ENCODE measurements at places on chromosomes 5 and 9.

GRCh38 chr9:88421348-88421747 lies 33.1 kb downstream of the SPIN1 start:
- DNase-seq = no peak

- DNase-seq = no peak
Observed at GRCh38 chr5:16005225-16005624, 174.4 kb downstream of the MARCHF11 start.

DNA sequence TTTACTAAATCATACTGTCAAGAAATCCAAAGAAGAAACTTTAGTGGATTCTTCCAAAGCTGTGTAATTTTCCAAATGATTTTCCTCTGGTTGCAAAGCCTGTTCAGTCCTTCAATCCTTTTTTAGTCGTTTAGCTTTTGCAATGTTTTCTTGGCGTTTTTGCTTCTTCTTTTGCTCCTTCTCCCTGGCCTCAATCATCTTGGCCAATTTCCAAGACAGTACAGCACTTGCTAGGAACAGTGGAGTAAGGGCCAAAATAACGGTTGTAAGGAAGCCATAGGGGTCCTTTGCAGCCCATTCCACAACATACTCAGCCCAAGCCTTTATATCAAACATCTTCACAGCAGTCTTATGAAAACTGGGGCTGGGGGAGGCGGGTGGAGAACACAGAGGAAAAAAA lies 2.4 kb downstream of the SMIM15 start:
- DNase-seq = no peak

- DNase-seq = no peak
Observed at GRCh38 chr5:126195410-126196100, 227.7 kb upstream of the GRAMD2B start.

- no peak for DNase-seq
Observed at GRCh38 chr9:118336250-118336942, 632.2 kb downstream of the TLR4 start.

DNA sequence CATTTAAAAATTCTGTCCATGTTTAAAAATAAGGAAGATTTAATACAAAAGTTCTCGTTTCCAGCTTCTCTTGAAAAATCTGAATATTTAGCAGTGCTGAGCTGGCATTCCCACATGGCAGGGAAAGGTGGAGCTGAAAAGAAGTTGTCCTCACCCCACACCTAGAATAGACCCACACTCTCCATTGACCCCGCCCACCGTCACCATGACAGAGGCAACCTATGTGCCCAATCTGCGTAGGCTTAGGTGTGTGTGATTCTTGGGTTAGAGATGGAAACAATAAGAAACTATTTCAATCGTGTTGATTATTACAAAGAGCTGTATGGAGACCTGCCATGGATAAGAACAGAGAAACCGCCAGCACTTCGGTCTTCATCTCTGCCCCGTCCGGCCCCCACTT lies 8.9 kb upstream of the STK32A start:
- no peak for DNase-seq

DNA sequence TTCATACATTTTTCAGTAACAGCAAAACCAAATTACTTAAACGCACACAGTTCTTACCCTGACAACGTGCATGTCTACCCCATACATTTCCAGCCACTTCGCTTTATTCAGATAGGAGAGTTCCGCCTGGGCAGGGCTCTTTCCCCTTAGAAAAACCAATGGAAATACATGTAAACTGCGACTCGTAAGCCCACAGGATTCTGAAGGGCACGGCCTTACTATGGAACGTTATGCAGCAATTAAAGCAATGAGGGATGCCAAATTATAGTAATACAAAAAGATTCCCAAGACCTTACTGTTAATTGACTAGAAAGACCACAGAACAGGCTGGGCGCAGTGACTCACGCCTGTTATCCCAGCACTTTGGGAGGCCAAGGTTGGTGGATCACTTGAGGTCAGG lies 64.5 kb downstream of the EPB41L4B start:
- no peak for DNase-seq

DNA sequence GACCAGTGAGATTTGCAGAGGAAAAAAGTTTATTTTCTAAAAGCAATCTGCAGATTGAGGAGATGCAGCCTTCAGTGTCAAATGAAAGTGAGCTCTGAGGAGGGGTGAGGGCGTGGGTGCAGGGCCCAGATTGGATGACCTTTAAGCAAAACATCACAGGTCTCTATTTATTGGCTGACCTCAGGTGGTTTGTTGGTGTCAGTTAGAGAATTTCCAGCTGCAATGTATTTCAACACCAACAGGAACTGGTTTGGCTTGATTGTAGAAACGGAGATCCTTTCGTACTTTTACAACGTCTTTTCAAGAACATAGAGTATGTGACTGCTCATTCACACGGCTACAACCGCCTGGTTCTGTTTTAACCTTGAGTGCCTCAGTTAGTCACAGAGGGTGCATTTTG lies 1069.1 kb downstream of the EFNA5 start:
- no peak for DNase-seq

DNA sequence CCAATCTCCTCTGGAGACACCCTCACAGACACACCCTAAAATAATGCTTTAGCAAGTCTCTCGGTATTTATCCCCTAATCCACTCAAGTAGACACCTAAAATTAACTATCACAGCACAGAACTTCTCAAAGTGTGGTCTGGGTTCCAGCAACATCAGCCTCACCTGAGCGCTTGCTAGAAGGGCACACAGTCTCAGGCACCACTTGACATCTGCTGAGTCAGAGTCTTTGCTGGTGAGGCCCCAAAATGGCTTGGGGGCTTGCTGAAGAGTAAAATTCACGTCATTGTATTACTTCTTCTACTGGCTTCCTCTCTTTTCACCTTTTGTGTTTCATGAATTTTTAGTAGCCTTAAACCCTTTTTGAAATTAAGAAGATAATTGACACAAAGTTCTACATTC lies 9.0 kb downstream of the FOXB2 start:
- DNase-seq = no peak

DNA sequence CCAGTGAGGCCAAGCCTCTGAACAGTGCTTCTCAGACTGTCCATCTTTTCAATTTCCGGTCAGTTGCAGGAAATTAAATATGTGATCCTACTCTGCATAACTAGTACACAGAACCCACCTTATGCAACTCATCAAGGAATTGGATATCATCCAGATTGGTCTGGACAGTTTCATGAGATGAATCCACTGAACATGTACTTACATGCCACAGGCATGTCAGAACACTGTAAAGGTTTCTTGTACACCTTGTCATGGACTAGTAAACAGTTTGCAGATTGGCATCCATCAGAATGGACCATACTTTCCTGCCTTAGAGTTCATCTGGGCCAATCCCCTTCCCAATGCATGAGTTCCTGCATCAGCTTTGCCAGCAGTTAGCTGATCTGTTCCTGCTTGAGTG lies 30.4 kb downstream of the GARNL3 start:
- DNase-seq = no peak

DNA sequence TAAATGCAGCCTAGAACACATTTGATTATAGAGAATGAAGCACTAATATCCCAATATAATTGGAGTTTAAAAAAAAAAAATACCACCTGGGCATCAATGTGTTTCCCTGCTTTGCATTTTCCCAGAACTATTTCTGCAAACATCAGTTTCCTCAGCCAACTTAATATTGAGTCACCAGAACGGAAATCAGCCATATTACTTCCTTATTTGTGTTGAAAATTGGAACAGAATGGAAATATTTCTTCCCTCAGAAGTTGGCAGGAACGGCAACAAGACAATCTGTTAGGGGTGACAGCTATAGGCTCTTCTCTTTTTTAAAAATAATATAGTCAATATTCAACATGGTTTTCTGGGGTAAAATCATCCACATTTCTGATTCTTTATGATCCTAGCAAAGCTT lies 4.0 kb downstream of the MFAP3 start:
- DNase-seq = no peak

DNA sequence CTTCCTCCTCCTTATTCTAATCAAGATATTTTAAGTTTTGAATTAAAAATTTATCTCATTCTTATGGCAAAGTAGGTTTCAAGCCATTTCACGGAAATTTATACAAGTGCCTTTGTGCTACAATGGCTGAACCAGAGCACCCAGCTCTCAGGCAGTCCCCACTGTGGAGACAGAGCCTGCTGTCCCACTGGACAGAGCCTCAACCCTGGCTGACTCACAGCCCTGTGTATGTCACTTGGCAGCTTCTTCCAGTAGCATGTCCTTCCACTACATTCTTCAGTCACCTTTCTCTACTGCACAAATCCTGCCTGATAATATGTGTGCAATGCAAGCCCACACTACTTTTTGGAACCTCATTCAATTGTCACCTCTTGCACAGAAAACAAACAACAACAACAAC lies 253.1 kb downstream of the PDE4D start:
- DNase-seq = no peak

GRCh38 chr5:43416803-43417394 lies 4.7 kb upstream of the CCL28 start:
- DNase-seq = no peak

GRCh38 chr9:3955305-3955687 lies 344.6 kb downstream of the GLIS3 start:
- no peak for DNase-seq

- no peak for DNase-seq
Observed at GRCh38 chr5:176848651-176849050, 38.3 kb downstream of the UNC5A start.

- no peak for DNase-seq
Observed at GRCh38 chr9:99925541-99925940, 19.1 kb downstream of the STX17 start.

GRCh38 chr9:37405350-37405749 lies 17.1 kb upstream of the GRHPR start:
- no peak for DNase-seq
